Activated CD4-positive, alpha-beta T cell treated with anti-CD3 and anti-CD28 coated beads, Interleukin-2, Interleukin-6, amounts not matched to agents 100 ng/mL and 50 ng/mL, durations not matched to agents 16 hours and 8 hours (primary cell): ENCODE measurements at places on chromosomes 6 and 20.

DNA sequence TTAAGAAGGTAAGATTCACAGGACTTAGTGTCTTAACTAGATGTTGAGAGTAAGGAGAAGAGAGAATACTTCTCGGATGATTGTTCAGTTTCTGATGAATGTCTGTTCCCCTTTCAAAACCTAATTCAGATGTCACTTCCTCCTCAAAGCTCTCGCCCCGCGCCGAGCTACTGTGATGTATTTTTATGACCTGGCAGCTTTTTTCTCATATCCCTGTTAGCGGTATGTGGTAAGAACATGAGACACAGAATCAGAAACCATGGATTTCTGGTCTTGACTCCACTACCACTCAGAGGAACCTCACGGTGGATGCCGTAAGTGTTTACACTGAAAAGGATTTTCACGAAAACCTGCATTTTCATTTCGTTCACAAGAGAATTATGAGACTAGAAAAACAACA, 48.4 kb downstream of the CEP43 start:
- DNase-seq: peak; percentile 80

DNA sequence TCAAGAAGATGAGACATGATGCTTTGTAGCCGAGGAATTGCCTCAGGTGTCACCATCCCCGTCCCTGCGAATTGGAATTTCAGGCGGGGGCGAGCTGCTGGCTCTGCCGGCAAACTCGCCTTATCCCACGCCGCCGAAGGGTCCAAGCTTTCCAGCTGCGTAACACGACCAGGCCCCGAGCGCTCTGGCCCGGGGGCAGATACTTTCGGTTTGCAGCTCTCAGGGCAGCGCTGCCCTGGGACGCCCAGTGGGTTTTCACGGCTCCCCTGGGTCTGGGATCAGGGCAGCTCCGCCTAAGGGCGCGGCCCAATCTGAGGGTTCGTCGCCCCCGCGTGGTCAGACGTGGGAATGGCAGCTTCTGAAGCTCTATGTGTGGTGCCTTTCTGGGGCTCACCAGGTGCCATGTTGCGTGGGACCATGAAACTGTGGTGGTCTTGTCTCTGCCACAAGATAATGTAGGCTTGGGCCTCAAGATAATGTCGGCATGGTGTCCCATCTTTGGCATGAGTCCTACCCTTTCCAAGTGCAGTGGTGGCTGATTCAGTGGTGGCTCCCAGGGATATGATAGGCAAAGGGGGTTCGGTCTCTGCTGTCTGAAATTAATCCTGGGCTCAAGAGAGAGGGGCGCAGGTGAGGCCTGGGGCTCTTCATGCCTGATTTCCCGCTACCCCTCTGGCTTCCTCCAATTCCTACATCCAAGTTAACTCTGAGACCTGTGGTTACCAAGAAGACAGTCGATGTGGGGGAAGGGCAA, 21.0 kb downstream of the PIGT start:
- peak; percentile 91 for DNase-seq

- no peak for DNase-seq
Measured at GRCh38 chr6:15551798-15552197, 111.0 kb downstream of the DTNBP1 start.

DNA sequence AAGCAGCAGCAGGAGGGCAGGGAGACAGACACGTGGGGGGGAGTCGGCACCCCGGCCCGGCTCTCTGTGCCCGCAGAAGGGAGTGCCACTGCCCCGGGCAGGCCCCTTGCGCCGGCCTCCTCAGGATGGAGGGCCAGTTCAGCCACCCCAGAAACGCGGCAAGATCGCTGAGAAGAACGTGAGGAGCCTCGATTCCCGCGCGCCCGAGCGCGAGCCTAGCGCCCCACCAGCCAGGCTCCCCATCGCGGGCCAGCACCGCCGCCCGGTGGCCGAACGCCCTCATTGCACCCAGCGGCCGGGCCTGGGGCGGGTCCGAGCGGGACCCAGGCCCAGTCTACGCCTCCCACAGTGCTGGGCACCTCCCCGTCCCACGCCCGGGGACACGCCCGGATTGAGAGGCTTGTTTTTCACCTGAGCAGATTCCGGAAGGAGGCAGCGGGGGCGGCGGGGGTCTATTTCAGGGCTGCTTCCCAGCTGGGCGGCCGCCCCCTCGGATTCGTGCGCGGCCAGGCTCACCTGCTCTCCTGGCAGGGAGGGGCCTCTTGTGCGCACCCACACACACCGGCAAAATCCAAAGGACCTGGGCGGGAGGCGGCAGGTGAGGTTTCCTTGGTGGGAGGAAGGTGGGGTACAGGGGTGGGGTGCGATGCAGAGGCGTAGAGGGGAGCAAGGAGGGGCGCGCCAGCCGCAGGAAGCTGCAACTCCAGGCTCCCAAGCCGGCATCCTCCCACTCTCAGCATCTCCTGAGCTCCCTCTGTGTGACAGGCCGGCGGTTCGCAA, 9.0 kb upstream of the GRM4 start:
- DNase-seq: peak; percentile 76

DNA sequence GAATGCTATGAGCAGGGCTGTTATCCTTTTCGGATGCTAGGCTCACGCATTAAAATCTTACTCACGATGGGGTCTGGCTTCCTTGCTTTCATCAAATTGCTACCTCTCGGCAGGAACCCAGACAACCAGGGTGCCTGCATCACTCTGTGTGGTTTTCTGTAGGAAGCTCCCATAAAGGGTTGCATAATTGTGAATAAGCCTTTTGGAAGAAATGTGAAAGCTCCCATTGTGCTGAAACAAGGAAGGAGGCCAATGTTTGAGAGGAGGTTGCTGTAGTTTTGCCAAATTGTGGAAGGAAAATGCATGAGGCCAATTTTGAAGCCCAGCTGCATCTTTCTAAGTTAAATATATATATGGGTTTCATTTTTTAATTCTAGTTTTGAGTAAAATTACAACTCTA, 615.5 kb downstream of the C6orf118 start:
- no peak for DNase-seq

GRCh38 chr20:38344107-38344701, 2.1 kb upstream of the LBP start:
- DNase-seq: no peak

- DNase-seq: no peak
Measured at GRCh38 chr6:4128072-4128471, 7.3 kb downstream of the ECI2 start.

- DNase-seq: no peak
Measured at GRCh38 chr6:166492092-166492741, 94.3 kb downstream of the RAMACL start.

- DNase-seq: no peak
Measured at GRCh38 chr6:107124934-107125348, 9.6 kb upstream of the BEND3 start.

DNA sequence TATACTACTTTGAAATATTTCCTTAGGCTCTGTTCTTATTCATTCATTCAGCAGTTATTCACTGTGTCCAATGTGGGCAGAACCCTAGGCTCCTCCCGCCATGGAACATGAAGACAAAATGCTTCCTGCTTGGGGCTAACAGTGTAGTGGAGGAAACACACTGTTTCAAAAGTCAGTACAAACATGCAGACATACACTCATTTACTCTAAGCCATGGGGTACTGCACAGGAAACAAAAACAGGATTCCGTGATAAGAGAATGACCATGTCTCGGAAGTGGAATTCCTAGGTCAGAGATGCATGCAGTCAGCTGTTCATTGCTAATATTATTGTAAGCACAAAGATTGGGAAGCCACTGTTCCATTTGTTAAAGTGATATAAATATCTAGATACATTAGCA, 18.4 kb upstream of the FAM209A start:
- DNase-seq: no peak

GRCh38 chr6:111874025-111874415, 768 bp upstream of the FYN start:
- DNase-seq: peak; percentile 73

GRCh38 chr6:82123632-82124031, 123.9 kb downstream of the IBTK start:
- no peak for DNase-seq

DNA sequence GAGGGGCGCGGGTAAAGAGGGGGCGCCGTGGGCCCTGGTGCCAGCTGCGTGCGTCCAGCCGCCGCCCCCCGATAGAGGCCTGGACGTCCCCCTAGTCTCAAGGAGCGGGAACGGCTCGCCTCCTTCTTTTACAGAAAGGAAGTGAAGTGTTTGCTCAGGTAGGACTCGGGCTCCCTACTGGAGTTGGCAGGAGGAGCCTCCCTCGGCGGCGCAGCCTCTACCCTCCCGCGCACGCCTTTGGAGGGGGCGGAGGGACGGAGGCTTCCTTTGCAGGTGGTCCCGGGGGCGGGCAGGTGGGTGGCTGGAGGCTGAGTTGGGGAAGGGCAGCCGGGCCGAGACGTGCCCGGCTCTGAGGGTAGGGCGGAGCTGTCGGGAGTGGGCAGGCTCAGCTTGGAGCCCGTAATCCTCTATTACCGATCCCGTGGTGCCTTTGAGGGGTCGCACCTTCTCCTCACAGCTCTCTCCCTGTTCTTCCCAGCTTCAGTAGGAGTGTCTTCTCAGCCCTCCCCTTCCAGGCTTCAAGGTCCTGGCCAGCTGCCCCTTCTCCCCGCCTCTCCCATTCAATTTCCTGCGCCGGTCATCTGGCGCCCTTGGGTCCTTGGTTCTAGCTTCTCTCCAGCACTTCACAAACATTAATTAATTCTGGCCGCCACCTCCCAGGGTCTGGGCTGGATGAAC, 728 bp downstream of the ITPR3 start:
- peak; percentile 46 for DNase-seq

GRCh38 chr6:32472781-32473375, 33.2 kb downstream of the HLA-DRA start:
- DNase-seq: no peak

- DNase-seq: no peak
Measured at GRCh38 chr6:10662742-10663141, 31.7 kb downstream of the C6orf52 start.

- no peak for DNase-seq
Measured at GRCh38 chr6:158770533-158771330, 48.4 kb downstream of the EZR start.

DNA sequence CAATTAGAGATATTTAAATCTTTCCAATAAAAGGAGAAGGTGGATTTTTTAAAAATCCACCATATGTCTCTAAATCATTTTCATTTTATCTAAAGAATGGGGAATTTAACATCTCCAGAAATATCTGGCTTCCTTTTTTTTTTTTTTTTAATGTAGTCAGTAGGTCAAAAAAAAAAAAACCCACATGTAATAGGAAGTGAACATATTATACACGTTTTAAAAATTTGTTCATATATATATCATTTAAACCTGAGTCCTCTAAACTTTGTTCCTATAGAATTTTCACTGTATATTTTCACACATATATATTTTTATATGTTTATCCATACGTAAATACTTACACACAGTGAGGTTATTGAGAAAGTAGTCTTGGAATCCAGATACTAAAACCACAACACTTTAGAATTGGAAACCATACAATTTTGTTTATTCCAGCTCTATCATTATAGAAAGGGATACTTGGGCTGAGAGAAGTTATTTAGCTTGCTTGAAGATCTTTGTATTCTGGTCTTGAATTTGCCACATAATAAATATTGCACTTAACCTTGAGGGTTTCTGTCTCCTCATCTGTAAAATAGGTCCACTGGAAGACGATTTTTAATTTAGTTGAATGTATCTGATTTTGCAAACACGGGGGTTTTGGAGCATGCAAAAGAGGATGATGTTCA, 62.1 kb upstream of the ZNF217 start:
- no peak for DNase-seq

GRCh38 chr6:136523196-136523595, 27.0 kb downstream of the MAP7 start:
- no peak for DNase-seq

GRCh38 chr6:169766921-169767736, 15.7 kb downstream of the ERMARD start:
- no peak for DNase-seq

GRCh38 chr6:88013554-88013953, 34.1 kb upstream of the SPACA1 start:
- DNase-seq: no peak

DNA sequence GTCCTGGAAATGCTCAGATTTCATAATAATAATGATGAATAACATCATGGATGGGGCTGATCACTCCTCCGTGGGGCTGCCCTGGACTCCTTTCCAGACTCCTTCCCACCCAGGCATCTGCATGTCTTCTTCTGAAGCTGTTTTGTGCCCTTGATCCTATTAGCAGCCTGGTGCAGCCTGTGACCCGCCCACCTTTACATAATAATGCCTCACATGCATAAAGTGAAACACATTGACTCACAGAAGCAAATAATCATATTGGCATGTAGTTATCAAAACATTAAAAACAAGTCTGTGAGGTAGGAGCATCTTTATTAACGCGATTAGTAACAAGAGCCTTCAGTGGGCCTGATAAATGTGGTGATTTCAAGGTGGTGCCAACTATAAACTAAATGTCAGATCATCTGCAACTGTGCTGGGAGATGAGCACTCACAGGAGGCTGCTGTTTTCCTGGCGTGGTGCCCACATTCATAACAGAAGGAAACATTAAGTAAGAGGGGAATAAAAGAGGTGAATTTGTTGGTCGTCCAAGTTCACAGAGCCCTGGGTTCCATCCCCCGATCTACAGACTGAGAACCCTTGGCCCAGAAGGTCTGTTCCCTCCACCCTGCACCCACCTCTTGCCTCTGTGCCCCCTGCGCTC, 344.7 kb downstream of the CDH4 start:
- DNase-seq: no peak

DNA sequence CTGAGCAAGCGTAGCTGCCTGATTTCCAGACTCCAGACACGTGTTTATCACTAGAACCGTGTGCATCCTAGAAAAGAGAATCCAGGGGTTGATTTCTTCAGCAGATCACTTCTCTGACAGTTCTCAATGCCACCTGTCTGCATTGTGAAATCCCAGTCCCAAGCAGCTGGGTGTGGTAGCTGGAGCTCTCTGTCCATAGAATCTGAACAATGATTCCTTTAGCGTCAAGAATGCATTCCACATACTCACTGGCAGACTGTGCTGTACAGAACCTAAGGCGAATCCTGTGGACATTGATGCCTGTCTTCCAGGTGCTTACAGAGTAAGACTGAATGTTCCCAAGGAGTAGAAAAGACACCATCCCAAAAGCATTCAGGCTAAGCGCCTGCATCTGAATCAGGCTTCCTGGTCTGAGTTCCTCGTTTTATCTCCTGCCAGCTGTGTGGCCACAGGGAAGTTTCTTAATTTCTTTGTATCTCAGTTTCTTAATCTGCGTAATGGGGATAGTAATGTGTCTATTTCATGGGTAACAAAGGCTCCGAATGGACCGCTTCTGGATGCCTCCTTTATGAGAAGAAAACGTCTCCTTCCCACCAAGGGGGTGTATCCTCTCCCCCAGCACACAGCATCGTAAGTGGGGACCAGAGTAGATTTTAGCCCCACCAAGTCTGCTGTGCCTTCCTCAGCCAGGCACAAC, 10.4 kb upstream of the TRAF3IP2 start:
- no peak for DNase-seq

- DNase-seq: peak; percentile 13
Measured at GRCh38 chr6:21992178-21992967, 304.5 kb downstream of the PRL start.

GRCh38 chr6:33708516-33709204, 2.8 kb downstream of the UQCC2 start:
- DNase-seq: no peak
